ENCODE measurements at places on chromosomes 4 and X.

GRCh38 chrX:111955901-111956300, 79.9 kb downstream of the TRPC5OS start:
- DNase-seq = no peak

DNA sequence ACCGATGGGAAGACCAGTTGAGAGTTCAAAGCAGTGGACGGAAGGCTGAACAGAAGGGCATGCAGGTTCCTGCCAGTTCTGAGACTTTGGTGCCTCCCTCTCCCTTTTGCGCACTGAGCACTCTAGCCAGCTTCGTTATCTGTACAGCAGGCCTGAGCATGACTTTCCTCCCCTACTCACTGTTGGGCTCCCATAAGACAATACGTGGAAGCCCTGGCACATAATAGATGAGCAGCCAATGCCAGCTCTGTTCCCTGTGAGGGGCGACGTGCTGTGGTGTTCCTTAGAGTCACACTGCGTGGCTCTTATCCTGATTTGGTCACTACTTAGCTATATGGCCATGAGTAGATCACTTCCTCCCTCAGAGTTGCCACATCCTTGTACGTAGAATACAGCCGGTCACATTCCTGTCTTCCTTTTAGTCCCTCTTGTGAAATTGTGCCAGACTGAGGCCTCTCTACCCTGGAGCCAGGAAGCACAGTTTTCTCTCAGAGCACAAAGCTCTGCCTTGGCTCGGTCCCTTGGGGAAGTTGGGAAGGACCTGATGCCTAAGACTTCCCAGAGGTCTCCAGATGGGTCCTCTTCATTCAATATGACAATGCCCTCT, 160.4 kb upstream of the MAMLD1 start:
- peak; percentile 77 for DNase-seq

DNA sequence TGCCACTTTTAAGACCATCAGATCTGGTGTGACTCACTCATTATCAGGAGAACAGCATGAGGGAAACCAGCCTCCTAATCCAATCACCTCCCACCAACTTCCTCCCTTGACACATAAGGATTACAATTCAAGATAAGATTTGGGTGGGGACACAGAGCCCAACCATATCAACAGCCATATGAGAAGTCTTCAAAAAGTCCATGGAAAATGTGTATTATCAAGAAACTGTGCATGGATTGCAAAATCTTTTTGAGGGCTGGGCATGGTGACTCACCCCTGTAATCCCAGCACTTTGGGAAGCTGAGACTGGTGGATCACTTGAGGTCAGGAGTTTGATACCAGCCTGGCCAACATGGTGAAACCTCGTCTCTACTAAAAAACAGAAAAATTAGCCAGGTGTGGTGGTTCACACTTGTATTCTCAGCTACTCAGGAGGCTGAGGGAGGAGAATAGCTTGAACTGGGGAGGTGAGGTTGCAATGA, 17.8 kb upstream of the RPL39 start:
- no peak for DNase-seq

DNA sequence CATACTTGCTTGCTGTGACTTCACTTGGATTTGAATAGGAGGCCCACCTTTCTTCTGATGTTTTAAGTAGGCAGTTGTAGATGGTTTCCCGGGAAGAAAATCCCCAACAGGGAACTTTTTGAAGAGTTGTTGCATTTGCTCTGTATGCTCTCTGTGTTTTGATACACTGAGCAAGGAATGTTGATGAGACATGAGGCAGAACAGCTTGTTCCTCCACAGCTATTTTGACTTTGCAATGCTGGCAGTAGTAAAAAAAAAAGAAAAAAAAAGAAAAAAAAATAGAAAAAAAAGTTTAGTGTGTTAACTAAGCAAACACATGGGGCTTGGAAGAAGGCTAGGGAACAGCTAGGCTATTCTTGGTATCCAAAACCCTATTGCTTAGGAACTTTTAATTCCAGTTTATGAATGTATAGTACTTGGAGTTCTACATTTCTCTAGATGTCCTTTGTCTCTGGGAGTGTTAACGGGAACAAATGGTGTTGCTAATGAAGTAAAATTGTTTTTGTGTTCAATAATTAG, 23.4 kb upstream of the PAQR3 start:
- DNase-seq = no peak

- DNase-seq = no peak
Observed at GRCh38 chr4:111501946-111502345, 643.3 kb upstream of the FAM241A start.

DNA sequence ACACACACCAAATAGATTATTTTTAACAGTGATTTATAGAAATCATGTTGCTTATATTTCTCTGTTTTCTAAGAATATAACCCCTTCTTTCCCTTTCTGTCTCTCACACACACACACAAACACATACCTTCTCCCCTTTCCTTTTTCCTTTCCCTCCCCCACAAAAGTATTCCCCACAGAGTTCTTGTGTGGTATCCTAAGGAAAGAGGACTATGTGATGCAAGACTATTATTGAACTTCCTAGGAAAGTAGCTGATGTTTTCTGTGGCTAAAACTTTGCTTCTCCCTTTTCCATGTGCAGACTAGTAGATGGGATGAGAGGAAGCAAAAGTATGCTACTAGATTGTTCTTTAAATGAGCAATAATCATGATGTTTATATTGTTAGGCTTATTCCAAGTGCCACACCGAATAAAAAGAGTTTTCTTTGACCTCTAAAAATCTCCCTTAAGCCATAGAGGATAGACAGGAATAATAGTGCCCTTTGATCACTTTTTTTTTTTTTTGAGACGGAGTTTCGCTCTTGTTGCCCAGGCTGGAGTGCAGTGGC, 38.7 kb downstream of the CPEB2 start:
- no peak for DNase-seq

GRCh38 chr4:169231647-169232262, 39.0 kb downstream of the SH3RF1 start:
- no peak for DNase-seq

DNA sequence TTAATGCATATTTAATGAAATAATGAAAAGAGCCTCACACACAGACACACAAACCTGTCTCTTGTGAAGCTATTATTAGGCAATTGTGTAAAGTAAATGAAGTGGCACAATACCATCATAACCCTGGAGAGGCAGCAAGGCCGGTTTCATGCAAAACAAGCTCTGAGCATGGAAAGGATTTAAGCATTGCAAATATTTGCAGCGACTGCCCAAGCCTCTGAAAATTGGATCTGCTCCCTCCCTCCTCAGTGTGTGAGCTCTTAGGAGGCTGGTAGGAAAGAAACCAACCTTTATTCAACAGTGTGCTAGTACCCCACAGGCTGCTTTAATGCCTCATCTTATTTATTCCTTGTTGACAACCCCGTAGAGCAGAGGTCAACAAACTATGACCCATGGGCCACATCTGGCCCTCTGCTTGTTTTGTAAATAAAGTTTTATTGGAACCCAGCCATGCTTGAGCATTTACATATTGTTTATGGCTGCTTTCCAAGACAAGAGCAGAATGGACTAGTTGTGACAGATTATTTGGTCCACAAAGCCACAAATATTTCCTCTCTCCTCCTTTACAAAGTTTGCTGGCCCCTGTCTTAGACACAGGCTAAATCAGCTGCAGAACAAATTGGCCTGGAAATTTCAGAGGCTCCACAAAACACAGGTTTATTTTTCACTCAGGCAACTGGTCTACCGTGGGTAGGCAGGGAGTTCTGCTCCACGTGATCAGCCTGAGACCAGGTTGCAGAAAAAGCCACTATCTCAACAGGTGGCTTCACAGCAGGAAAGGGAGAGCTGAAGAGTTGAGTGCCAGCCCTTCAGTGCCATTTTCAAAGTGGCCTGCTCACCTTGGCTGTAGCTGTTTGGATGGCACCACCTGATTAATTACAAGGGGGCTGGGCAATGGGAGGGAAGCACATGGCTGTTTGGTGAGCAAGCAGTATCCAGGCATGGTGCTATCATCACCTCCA, 16.8 kb downstream of the RS1 start:
- no peak for DNase-seq

DNA sequence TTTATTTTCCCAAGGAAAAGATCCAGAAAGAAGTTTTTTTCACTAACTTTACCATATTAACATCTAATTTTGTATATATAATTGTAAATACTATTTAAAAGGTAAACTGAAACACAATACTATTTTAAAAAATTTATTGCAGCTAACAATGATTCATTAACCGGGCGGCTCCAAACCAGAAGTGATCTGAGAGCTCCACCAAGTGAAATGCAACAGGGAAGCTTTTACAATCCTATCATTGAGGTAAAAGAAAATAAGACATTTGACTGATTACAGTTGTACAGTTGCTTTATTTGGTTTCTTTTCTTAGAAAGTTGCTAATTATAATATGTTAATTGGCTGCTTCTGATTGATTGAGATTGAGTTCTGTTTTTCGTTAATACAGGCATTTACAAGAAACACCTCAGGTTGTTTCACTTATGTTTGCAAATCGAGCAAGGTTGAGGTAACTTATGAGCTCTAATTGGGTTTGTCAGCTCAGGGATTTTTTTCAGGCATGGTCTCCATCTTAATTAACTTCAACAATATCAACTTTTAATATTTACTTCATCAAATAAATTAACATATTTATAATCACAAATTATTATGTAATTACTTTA, 220.2 kb upstream of the UGT8 start:
- DNase-seq = no peak

DNA sequence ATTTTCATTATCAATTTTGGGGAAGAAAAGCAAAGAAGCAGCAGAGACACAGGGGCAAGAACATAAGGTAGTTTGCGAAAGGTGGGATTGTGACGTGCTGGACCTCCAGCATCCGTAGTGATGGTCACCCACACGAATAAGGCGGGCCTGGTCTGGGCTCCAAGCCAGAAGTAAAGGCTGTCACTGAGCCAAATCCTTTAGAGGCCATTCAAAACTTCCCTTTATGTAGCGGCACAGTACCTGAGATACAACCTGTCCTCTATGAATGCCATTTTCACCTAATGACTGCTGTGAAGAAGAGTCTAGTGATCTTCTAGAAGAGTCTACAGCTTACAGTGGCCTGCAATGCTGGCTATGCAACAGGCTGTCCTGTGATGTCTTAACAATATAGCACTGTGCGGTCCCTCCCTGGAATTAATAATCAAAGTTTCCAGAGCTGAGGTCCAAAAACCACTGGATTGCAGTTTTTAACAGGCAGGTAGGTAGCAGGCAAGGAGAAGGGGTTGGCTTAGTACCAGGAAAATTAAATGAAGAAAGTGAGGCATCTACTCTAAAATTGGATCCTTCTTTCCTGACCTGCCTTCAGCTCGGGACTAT, 56.2 kb downstream of the TRIML1 start:
- DNase-seq = no peak

- DNase-seq = no peak
Observed at GRCh38 chr4:125517831-125518230, 203.1 kb downstream of the FAT4 start.

DNA sequence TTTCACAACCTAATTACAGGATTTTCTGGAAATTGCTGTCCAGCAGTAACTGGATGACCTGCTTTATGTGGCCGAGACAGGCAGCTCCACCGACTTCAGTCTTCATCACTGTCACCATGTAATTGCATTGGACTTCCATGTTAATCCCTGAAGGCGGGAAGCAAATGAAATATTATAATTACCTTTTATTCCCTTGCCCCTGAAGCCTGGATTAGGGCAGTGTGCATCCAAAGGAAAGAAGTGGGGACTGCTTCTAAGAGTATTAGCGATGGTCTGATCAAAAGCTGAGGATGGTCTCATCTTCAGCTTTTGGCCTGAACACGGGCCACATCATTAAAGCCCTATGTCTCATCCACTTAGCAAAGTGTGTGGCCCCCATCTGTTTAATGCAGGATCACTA, 311.6 kb upstream of the GALNT7 start:
- no peak for DNase-seq

Data from inflammatory macrophage (primary cell).